ENCODE measurements at places on chromosomes 11 and 22.
A peak's percentile ranks its signal among the peaks of the same experiment; 100 is the strongest.

DNA sequence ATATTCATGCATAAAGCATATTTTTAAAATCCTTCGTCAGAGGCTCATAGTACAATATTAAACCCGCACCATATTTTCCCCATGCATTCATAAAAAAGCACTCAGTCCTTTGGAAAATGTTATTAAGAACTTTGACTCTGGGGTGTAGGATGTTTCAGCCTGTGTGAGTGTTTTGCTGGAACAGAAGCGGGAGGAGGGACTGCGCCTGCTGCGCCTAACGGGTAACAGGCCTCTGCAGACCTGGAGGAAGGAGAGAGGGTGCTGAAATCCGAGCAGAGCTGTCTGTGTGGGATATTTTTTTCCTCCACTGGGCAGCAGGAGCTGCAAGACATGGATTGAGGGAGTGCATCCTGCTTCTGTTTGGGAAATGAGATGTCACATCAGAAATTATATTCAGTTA lies 483.0 kb downstream of the BRD1 start:
- no peak for DNase-seq

DNA sequence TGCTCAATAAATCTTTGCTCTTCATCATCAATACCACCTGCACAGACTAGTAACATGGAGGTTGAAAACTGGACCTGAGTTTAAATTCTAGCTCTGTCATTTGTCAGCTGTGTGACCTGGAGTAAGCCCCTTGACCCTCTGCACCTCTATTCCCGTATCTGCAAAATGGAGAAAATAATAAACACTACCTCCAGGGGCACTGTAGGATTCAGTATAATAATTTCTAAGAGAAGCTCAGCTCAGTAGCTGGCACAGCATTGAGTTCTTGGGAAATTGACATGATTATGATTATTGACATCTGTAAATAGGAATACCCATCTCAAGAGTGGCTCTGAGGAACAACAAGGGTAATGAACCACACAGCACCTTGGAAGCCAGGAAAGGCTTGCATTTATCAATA lies 78.4 kb downstream of the MN1 start:
- peak; percentile 23 for DNase-seq

- no peak for DNase-seq
These were observed 111.5 kb upstream of the CSNK2A3 start for GRCh38 chr11:11464555-11464954.

DNA sequence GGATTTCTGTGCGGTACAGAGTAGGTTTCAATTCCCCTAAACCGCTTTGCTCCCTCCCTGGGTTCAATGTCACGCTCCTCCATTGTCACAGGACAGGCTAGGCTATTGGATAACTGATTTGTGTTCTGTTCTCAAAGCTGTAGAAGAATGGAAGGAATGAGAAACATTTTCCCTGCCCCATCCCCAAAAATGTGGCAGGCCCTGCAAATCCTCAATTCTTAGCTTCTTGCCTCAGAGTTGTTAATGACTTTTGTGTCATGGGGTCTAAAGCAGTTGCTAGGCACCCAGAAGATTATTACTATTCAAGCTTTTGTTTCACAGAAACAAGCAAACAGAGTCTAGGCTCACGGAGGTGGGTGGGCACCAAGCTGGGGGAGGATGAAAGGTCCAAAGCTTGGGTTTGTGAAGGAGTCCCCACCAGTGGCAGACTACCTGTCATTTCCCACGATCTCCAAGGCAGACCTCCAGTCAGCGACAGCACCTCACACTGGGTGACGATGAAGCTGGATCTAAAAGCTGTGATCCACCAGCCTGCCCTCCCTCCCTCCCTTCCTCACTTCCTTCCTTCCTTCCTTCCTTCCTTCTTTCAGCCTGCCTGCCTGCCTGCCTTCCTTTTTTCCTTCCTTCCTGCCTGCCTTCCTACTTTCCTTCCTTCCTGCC lies 1080.2 kb downstream of the OPCML start:
- no peak for DNase-seq

DNA sequence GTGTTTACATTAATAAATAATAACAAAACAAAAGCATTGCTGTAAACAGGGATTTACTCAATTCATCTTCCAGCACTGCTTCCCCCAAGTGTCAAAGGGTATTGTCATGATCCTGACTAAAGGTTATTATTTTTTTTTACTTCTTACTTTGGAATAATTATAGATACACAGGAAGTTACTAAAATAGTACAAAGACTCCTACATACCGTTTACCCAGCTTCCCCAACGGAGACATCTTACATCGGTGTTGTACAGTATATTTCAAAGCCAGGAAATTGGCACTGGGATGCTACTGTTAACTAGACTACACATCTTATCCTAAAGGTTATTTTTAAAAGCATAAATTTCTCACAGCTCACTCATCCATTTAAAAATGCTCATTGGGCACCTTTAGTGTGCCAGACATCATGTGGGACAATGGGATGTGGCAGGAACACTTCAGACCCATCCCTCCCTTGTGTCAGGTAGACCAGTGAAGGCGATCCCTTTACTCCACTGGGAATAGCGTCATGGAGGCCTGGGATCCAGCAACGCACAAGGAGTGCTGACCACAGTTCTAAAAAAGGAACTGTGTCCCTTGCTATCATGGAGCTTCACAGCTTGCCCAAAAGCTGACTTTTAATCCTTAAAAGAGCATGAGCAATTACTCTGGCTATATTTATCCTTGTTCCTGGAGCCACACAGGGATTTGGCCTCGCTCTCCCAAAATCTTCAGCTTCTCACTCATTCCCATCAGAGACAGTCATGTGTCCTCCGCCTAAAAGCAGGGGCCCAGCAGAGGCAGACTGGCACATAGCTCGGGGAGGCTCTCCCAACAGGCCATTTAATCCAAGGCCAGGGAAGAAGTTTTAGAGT lies 3.1 kb upstream of the IRAG1 start:
- no peak for DNase-seq

- DNase-seq: no peak
These were observed 41.9 kb downstream of the UVRAG start for GRCh38 chr11:75856912-75857311.

- DNase-seq: no peak
These were observed 14.8 kb downstream of the ARFGAP2 start for GRCh38 chr11:47161890-47162289.

DNA sequence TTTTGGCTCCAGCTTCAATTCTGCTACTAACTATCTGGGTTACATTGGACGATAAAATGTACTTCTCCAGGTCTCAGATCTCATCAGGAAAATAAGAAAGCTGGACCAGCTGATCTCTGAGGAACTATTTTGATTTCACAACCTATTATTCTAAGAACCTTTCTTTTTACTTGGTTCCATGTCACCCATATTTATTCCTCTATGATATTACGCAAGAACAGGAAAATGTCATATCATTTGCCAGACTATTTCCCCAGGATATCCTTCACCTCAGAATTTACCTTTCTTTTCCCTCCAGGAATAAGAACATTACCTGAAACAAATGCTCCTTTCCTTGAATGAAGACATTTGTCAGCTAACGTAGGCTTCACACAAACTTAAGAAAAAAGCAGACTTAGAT lies 387.5 kb upstream of the RAG2 start:
- DNase-seq: no peak

DNA sequence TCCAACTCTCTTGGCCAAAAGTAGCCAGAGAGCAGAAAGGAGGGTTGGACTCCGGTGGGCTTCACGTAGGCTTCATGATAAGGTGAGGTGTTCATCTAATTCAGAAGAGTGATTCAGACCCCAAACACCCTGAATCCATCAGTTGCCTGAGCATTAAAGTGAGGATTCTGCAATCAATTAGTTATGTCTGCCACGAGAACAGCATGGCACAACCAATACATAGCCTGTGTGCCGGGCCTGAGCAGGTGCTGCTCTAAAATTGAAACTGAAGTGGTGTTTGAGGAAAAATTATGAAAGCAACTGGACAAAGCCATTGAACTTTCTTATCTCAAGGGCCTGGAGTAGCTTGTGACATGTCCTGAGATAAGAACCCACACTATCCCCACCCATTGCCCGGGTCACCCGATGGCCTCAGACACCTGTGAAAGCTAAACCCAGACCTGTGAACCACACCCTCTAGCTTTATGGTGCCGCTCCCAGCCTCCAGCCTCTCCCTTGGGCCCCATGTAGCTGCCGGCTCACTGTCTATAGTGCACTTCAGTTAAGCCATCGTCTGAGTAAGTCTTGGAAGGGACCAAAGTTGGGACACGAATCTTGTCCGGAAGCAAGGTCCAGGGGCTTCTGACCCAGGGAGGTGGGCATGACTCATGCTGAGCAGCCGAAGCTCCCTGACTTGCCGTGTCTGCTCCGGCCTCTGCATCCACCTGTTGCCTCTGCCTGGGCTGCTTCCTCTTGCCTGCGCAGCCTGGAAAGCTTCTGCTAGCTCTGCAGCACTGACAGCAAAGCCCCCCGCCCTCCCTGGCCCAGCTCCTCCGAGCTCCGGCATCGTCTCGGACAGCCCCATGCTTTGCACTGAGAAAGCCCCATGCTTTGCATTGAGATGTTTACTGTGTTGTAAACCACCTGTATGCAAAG lies 5.7 kb upstream of the MYEOV start:
- no peak for DNase-seq

- DNase-seq: no peak
These were observed 1.9 kb upstream of the ROBO4 start for GRCh38 chr11:124899383-124900145.

DNA sequence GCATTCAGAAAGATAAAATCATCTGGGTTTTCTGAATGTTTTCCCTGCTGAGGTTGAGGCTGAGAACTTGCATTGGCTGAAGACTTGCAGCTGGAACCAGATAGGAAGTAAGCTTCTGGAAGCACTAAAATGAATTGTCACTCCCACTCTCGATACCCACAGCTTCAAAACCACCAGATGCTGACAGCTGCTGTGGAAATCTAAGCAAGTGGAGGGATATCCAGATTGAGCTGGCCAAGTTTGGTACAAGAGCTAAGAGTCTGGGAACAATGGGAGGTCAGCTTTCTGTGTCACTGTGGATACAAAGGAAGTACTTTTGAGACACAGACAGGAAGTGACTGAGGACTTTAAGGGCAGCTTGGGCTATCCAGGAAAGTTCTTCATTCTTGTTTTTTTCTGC lies 51.3 kb upstream of the CD44 start:
- DNase-seq: peak; percentile 81

DNA sequence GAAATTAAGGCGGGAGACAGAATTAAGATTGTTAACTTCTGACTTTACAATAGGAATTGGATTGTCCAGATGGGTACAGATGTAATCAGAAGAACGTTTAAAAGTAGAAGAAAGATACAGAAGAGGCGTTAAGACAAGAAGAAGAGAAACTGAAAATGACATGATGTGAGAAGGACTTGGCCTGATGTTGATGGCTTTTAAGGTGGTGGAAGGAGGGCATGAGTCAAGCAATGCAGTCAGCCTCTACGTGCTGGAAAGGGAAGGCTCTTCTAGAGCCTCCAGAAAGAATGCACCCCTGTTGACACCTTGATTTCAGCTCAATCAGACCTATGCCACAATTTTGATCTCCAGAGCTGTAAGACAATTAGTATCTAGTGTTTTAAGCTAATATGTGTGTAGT lies 466.9 kb upstream of the LRRC4C start:
- DNase-seq: no peak

GRCh38 chr11:5241458-5241857 lies 7.2 kb upstream of the HBD start:
- DNase-seq: no peak

- no peak for DNase-seq
These were observed 82.7 kb downstream of the RASSF10 start for GRCh38 chr11:13091804-13092203.

GRCh38 chr11:69807106-69807815 lies 12.0 kb downstream of the FGF3 start:
- DNase-seq: no peak

GRCh38 chr11:119110439-119110838 lies 3.3 kb downstream of the C2CD2L start:
- no peak for DNase-seq

DNA sequence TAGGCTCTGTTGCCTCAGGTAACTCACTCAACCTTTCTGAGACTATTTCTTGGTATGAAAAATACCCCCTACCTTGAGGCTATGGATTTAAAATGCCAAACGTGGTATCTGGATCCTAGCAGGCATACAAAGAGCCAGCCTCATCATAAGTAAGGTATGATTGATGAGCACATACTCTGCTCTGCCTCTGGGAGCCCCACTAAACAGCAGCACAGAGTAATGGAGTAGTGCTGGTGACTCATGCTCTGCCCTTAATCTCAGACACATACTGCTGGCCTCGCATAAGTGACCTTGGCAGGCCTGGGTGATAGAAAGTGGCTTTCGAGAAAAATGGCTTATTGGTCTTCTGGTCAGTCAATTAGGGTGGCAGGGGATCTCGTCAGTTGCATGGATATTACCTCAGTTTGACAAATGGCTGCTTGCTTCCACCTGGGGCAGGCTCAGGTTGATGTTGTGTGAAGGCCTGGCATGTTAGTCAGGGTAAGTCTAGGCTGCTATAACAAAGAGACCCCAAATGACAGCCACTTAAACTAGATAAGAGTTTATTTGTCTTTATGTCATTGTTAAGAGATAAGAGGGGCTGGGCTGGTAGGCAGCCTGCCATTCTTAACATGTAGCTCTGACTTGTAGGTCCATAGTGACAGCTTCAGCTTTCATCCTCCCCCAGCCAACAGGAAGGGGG lies 15.2 kb upstream of the SLC6A5 start:
- no peak for DNase-seq

- no peak for DNase-seq
These were observed 163.2 kb upstream of the NARS2 start for GRCh38 chr11:78737891-78738290.

- no peak for DNase-seq
These were observed 338.9 kb upstream of the CADM1 start for GRCh38 chr11:115843111-115843510.

DNA sequence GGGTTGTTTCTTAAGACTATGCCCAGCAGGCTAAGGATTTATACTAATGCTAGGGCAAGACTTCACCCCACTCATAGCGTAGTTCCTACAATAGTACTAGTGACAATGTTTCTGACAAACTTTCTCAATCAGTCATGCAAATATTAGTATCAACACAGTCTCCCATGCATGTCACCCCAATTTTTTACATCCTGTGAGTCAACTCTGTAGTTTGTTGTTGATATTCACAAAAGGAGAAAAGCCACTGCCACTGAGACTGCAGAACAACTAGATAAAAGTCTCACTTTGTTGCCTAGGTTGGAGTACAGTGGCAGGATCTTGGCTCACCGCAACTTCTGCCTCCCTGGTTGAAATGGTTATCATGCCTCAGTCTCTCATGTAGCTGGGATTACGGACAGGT lies 155.2 kb downstream of the RBFOX2 start:
- DNase-seq: no peak

Data from inflammatory macrophage treated with lipopolysaccharide for 4 hours (primary cell).